Small intestine (tissue), 16 donors: ENCODE measurements at places on chromosomes 16 and 17.

DNA sequence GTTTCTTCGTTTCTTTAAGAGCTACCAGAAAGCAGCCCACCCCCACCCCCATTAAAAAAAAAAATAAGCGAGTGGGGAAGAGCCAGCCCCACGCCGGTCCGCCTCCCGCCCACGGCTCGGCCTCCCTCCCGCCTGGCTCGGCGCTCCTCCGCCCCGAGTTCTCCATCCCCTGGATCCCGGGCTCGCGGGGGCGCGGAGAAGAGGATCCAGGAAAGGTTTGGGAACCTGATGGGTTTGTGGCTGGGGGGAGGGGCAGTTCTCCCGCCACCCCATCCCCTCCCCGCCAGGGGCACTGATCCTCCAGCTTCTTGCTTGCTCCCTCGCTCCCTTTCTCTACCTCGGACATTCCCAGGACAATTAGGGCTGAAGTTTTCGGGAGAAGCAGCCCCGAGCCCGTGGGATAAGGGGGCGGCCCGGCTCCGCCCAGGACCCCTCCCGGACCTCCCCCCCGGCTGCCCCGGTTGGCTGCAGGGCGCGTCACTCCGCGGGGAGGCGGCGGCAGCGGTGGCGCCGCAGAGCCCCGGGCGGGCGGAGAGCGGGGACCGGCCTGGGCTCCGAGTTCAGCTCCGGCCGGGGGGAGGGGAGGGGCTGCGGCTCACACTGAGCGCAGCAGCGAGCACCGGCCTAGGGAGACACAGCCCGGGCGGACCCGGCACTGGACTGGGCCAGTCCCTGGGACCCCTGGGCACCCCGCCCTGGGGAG, 1.0 kb upstream of the SALL1 start:
- no peak for DNase-seq

DNA sequence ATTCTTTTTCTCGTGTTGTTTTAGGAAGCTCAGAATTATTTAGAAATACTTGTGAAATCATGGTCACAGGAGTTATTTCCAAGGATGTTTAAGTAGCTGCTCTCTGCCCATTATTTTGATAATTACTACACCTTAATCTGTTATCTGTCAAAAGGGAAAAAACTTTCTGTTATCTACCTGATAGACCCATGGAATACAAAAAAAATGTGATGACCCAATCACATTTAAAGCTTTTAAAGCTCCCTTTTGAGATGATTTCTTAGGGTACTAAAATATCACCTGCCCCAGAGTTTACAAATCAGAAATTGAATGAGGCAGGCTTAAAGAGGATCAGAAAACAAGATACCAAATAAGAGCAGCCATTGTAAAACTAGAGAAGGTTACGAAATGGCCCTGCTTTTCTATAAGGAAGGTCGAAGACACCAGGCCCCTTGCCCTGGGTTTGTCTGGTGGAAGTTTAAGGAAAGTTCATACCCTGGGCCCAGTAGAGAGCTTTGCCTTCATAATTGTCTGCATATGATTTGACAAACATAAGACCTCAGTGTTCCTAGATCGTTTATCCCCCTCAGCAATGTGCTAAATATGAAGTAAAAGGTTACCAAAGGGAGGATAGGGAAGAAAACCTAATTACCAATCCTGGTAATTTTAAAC, 149.9 kb upstream of the TBX2 start:
- no peak for DNase-seq

- no peak for DNase-seq
These were observed 19.3 kb downstream of the SPECC1 start for GRCh38 chr17:20028443-20028842.

GRCh38 chr17:72816406-72816805, 276.1 kb downstream of the SLC39A11 start:
- DNase-seq = no peak

- DNase-seq = no peak
These were observed 21.2 kb downstream of the SLC39A11 start for GRCh38 chr17:73071066-73071999.

DNA sequence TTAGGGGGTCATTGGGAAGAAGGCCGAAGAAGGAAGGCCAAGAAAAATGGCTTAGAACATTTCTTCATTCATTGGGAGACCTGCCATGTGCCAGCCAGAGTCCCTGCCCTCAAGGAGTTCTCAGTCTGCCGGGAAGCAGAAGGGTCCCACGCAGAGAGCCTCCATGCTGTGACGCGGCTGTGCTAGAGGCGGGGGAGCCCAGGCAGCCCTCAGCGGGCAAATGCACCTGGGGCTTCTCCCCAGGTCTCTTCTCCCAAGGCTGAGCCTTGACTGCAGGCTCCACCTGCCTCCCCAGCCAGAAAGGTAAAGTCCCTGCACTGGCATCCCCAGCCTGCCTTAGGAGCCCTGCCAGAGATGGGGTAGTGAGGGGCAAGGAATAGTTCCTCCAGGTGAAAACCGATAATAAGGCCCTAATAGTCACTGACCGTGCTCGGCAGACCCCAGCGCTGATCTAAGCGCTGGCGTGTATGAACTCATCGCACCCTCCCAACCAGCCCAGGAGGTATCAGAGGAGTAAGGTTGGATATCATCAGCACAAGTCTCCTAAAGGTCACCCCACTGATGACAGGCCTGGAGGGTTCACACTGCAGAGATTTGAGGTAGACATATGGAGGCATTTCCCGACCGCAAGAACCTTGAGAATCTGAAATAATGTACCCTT, 6.0 kb upstream of the CDR2L start:
- no peak for DNase-seq

DNA sequence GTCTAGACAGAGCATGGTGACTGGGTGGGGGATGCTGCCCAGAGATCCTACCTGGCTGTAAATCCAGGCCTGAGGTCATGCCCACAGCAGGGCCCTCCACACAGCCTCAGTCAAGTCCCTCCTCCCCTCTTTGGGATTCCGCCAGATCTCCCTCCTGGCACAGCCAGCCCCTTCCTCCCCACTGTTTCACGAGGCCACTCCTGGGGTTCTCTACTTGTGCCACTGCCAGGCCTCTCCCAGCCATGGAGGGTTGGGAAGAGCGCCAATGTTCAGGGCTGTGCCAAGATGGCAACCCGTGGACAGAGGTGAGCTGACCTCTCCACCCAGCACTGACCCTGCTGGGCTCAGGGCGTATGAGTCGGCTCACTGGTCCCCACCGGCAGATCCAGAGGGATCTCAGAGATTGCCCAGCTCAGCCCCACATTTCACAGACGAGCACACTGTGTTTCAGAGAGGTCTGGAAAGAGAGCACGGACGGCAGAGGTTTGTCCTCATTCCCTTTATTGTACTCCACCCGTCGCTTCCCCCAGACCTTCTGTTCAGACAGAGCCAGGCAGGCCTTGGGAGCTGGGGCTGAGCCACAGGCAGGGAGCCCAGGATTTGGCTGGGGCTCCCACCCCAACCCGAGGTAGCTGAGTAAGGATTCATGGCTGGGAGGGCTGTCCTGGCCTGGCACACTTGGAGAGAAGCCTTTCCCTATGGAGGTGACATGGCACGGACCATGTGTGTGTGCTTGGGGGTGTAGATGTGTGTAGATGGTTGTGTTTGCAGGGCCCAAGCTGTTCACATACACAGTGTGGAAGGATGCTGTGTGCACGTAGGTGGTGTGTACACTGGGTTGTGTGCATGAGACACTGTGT, 3.5 kb upstream of the CAMKK1 start:
- no peak for DNase-seq

- no peak for DNase-seq
These were observed 6.4 kb upstream of the ARHGDIA start for GRCh38 chr17:81877569-81877968.

DNA sequence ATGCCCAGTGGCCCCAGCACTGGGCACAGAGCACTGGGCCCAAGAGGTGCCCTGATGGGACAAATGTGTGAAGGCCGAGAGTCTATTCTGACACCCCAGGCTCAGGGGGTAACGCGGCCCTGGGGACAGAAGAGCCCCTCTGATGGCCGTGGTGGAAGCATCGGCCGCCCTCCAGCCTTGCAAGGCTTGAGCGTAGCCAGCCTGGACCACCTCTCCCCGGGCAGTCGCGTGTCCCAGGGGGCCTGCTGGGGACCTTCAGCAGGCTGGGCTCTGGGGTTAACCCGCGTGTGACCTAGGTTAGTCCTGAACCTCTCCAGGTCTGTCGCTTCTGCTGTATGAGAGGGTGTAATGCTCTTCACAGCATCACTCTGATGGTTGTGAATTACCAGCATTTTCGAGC, 40.8 kb downstream of the NOS2 start:
- no peak for DNase-seq

- peak; percentile 2 for DNase-seq
These were observed 69.8 kb downstream of the SHISA9 start for GRCh38 chr16:12971241-12971640.

DNA sequence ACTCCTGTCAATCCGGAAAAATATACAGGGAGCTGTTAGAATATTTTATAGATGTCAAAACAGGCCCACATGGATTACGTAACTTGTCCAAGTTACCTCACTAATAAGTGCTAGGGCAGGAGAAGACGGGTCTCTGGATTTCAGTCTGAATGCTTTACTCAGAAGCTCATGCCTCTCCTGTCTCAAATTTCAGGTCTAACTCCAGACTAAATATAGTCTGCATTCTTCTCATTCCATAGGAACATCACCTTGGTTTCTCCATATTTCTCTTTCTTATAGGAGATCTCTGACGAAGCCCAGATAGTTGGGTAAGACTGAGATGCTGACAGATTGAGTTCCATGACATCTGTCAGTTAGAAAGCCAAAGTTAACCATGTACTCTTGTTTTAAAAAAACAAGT, 174.2 kb downstream of the STX8 start:
- no peak for DNase-seq

GRCh38 chr17:61314368-61315078, 85.1 kb upstream of the TBX2 start:
- DNase-seq = no peak

- no peak for DNase-seq
These were observed 2.4 kb downstream of the NDRG4 start for GRCh38 chr16:58502217-58502921.

- no peak for DNase-seq
These were observed 324.0 kb downstream of the KCNJ2 start for GRCh38 chr17:70493277-70493874.

DNA sequence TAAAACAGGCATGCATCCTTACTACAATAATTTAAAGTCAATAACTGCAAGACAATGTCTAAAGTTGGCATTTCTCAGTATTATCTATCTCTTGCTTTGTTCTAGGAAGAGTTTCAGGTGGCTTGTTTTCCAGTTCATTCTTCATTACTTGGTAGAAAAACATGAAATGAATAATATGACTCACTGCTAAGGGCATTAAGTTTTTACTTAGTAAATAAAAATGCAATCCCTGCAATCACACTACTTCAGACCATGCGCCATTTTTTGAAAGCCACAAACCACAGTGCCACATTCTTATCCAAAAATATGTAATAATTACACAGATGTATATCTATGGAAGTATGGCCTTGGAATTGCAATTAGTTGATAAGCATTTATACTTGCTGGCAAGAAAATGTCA, 55.4 kb downstream of the CREBBP start:
- DNase-seq = no peak

DNA sequence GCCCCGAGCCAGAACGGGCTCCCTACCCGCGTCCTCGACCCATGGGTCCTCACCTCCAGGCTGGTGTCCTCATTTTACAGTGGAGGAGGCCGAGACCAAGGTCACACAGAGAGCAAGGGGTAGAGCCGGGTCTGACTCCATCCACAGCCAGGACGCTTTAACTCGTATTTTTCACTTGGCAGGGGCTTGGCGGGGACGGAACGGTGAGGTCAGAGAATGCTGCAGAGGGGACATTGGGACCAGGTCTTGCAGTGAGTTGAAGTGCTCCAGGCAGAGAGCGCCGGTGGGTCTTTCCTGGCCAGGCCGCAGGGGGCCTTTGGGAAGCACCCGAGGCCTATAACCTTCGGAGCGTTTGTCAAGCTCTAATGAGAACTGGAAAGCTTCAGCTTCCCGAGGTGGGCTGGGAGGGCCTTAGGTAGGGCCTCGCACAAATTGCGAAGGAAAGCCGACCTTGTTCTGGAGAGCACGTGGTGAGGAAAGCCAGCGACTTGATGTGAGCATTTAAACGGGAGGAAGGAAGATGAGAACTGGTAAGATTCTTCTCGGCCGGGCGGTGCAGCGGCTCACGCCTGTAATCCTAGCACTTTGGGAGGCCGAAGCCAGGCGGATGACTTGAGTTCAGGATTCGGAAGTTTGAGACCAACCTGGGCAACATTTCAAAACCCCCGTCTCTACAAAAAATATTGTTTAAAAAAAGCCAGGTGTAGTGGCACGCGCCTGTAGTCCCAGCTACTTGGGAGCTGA, 908 bp upstream of the CLUH start:
- no peak for DNase-seq

DNA sequence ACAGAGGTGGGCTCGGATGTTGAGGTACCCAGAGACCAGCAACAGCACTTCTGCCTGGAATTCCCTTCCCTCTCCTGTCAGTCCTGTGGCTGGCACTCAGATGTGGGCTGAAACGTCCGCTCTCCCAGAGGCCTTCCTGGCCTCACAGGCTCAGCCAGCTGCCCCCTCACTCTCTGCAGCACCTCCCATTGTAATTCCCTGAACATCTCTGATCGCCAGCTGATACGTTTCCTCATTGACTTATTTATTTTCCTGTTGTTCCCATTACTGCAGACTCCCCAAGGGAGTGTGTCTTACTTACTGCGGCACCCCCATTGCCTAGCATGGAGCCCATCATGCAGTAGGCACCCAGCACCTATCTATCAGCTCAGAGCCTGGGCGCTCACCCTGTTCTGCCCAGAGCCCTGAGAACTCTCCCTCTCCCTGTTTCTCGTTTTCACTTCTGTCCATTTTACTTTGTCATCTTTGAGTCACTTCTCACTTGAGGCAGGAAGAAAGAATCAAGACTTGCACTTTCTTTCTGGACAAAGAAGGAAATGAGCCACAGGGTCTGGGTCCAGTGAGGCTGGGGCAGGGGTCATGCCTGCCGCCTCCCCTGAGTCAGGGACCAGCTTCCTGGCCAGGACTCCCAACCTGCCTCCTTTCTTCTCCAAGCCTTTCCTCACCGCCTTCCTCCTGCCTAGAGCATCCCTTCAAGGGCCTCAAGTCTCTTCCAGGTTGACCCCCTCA, 10.2 kb downstream of the CDH5 start:
- DNase-seq = no peak

DNA sequence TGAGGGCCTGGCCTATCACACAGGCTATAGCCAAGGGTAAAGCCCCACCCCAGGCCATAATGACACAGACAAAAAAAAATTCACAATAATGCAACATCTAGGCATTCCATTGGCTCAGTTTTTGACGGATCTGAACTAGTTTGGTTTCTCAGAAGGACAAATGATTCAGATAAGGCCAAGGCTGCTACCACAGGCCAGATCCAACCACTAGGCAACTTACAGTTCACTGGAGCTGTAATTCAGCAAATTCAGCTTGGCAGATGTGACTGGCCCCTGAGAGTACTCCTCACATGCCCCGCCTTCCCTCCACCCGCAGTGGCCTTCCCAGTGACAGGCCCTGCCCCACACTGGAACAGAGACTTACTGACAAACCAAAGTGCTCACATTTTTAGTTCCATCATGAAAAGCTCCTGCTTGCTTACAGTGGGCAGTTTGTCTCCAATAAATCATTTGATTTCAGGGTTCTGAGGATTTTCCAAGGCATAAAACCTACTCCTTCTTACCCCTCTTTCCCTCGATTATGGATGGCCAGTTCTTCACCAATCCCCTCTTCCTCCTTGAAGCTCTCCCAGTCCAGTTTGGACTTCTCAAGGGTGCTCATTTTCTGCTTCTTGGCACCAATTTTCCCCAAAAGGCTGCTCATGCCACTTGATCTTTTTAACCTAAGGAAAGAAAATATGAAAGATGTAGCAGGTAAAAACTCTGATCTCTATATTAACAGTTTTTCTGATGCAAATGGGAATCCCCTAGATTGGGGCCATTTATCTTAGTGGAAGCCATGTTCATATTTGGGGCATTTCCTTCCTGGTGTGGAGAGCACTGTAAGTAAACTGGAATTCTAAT, 53.3 kb upstream of the BCAR1 start:
- peak; percentile 79 for DNase-seq
